ENCODE measurements at places on chromosomes 2 and 18.

- no peak for DNase-seq
These were observed 20.9 kb upstream of the GPR45 start for GRCh38 chr2:105220604-105221003.

- no peak for DNase-seq
These were observed 512.9 kb upstream of the ZEB2 start for GRCh38 chr2:145032791-145033190.

DNA sequence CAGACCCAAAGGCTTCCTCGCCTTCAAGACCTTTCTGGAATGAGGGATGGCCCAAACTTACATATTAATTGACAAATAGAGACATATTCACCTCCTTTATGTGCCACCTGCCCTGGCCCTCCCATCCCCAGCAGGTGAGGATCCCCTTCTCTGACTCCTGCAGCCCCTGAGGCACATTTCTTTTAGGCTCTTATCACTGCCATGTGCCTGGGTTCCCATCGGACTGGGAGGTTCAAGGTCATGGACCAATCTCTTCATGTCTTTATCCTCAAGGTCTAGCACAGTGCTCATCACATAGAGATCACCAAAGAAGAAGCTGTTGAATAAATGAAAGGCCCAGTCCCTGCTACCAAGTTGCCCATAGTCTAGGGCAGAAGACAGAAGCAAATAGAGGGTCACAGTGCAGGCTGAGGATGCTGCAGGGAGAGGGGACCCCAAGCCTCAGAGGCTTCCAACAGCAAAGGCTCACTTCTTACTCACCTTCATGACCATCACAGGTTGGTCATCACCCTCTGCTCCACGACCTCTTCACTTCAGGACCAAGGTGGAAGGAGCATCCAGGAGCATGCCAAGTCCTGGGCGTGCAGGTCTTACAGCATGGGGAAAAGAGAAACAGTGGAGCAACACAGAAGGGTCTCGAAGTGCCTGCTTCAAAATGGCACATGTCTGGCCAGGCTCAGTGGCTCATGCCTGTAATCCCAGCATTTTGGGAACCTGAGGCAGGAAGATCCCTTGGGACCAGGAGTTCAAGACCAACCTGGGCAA, 193.9 kb downstream of the SMAD2 start:
- DNase-seq, result no peak

DNA sequence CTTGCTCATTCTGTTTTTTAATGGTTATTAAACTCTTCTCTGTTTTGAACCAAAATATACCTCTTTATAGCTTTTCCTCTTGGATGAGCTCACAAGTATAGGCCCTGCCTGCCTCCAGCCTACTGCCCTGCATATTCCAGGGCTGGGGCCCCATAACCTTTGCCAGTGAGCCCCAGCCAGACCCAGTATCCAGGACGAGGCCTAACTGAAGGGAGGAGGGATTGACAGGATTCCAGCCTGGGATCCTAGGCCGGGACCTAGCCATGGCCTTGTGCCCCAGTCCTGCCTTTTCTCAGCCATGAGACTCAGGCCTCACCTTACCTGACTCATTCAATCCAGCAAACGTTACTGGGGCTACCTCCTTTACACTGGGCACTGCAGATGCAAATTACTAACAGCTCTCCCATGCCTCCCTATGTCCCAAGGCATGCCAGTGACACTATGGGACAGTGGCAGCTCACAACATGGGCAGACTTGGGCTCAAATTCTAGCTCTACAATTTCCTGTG, 159.2 kb downstream of the DDX1 start:
- no peak for DNase-seq
